Cardiac muscle cell (in vitro differentiated cells and primary cell): ENCODE measurements at places on chromosomes 13 and 19.

- no peak within 1 kb of the TSS for H3K4me3 ChIP-seq
- H3K27me3 ChIP-seq, result peaks cover 9% of the 10 kb centered on the region
- no peak within 1 kb of the TSS for H3K27ac ChIP-seq
- no peaks in the 10 kb centered on the region for H3K36me3 ChIP-seq
- H3K4me1 ChIP-seq, result no peaks in the 10 kb centered on the region
Observed at GRCh38 chr19:51026554-51026831, at the start of gene KLK11. TSS of gene KLK11 (minus strand) at chr19:51026616. CDS start at chr19:51025631, 985 bp downstream.

- H3K27ac ChIP-seq, result no peak overlapping the region
- no peak overlapping the region for H3K4me3 ChIP-seq
- H3K36me3 ChIP-seq, result no peaks in the 10 kb centered on the region
- no peaks in the 10 kb centered on the region for H3K4me1 ChIP-seq
Observed at GRCh38 chr13:112347986-112348385, 28.2 kb upstream of the SPACA7 start.

GRCh38 chr19:52507266-52507665, 20.2 kb upstream of the ZNF808 start:
- DNase-seq, result no peak
- H3K27me3 ChIP-seq, result no peaks in the 10 kb centered on the region
- no peak overlapping the region for H3K27ac ChIP-seq
- H3K4me3 ChIP-seq, result no peak overlapping the region

- H3K27ac ChIP-seq, result no peak overlapping the region
- no peaks in the 10 kb centered on the region for H3K36me3 ChIP-seq
- H3K27me3 ChIP-seq, result no peaks in the 10 kb centered on the region
Observed at GRCh38 chr19:7372810-7373209, 24.1 kb downstream of the ARHGEF18 start.
